ENCODE measurements at places on chromosomes 7 and 10. TPM values are rescaled to one million over a fixed set of nuclear protein-coding genes. Genes with fewer than 3 reads are reported as not detected.

Gene BLOC1S2
- total RNA-seq = 11.2 TPM

Gene PON3
- 1.2 TPM for total RNA-seq

Gene PHYHIPL
- 0.34 TPM for total RNA-seq

Gene TMEM236
- total RNA-seq = 0.34 TPM

Gene LIPF
- not detected for total RNA-seq

All from esophagus muscularis mucosa (tissue), 4 donors.